ENCODE measurements at places on chromosomes 4 and X.

DNA sequence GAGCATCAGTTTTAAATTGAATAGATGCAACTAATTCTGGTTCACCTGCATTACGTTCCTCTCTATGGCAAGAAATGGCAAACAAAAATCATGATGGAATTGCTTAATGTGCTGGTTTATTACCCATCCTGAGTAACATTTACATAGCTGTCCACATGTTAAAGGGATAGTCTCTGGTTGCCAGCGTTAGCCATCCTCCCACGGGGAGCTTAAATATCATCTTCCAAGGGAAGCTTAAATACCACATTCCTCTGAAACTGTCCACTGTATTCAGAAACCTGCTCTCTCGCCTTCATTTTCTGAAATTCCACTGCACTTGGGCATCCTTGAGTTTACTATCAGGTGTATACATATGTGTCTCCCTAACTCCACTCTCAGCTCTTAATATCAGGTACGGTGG, 586.6 kb downstream of the TLL1 start:
- no peak for DNase-seq

GRCh38 chrX:43328358-43328946, 327.6 kb upstream of the MAOA start:
- no peak for DNase-seq

DNA sequence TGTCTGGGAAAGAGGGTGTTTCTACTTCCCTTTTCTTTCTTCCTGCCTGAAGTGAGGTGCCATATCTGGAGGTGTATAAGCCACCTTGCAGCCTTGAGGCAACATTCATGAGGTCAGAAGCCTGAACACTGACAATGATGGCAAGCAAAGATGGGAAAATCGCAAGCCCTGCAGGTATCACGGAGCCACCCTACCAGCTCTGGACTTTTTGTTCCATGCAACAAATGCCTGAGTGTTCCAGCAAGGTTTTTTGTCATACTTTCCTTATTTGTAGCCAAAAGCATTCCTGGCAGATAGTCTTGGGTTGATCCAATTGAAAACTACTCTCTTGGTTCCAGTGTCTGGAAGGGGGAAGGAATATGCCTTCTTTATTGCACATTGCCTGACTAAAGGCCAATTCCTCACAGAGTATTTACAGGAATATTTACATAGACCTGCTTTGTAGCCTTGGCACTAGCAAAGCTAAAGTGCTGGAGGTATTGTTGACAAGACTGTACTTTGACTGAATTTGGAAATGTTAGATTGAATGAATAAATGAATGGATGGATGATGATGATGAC, 14.4 kb upstream of the SOD3 start:
- no peak for DNase-seq

GRCh38 chr4:118206627-118207026, 146.2 kb downstream of the PRSS12 start:
- no peak for DNase-seq

DNA sequence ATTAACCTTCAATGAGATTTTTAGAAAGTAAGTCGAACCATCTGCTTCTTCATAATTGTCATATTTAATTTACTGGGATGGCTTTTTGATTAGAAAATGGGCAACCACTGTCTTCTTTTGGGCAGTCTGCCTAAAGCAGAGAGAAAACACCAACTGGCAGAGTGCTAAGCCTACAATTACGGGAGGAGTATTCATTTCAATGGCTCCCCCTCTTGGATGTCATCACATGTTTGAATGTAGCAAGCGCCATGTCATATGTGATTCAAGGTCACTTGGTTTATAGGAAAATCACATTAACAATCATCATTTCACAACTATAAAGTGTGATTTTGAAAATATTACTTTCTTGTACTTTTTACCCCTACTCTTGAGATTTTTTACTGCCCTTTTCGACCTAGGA, 261.9 kb downstream of the FRMPD4 start:
- no peak for DNase-seq

GRCh38 chrX:124488412-124489161, 142.2 kb downstream of the SH2D1A start:
- DNase-seq = no peak

- DNase-seq = no peak
Observed at GRCh38 chr4:130026185-130026584, 930.2 kb downstream of the C4orf33 start.

GRCh38 chr4:81838586-81838985, 366.9 kb upstream of the RASGEF1B start:
- no peak for DNase-seq

- no peak for DNase-seq
Observed at GRCh38 chr4:4945829-4946228, 73.4 kb downstream of the CYTL1 start.

GRCh38 chr4:52164116-52164515, 113.0 kb downstream of the SPATA18 start:
- DNase-seq = no peak

GRCh38 chrX:110086916-110087484, 84.1 kb downstream of the TMEM164 start:
- peak; percentile 42 for DNase-seq

DNA sequence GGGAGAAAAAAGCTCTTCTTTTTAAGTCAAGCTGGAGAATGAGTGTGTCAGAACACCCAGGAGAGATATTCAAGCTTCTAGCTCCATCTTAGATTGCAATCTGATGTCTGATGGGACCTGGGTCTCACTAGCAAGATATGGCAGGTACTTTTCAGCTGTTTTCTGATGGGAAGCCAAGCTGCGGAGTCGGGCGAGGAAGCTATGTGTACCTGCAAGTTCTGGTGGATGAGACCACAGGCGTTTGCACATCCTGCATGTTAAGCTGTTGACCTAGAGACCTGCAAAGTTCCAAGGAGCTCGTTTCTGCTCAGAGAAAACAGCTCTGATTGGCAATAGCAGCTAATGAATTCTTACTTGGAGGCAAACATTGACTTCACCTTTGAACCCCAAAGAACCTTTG, 167.3 kb upstream of the GATB start:
- no peak for DNase-seq

GRCh38 chrX:12329476-12329875, 191.2 kb downstream of the FRMPD4 start:
- DNase-seq = no peak

DNA sequence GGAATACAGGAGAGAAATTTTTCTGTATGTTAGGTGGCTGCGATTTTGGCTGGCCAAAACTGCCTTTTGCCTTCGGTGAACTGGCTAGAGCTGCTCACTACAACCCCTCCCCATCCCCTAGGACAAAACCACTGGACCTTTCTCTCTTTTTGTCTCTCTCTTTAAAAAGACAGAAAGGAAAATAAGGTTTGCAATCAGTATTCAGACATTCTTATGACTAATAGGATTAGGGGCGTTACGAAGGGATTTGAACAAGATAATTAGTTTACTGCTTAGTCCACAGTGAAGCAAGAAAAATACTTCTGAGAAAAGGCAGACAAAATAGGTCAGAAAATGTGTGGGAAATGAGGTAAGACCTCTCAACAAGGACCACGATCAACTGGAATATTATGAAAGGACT, 180.4 kb downstream of the SLIT2 start:
- no peak for DNase-seq

DNA sequence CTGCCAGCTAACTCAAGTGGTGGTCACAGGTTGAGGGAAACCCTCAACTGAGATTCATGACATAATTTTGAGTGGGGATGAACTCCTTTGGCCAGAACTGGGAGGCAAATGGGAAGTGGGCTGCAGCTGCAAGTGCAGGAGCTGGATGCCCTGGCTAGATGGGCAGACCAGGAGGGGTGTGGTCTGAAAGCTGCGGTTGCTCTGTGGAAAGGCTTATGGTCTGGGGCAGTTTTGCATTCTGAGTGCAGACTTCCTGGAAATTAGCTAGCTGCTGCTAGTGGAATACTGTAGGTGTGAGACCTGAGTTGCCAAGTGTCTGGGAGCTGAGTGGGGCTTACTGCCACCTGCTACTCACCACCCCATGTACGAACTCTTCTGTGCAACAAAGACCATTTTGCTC, 52.1 kb upstream of the NAP1L2 start:
- DNase-seq = no peak

GRCh38 chr4:138981930-138982390, 33.6 kb upstream of the NOCT start:
- no peak for DNase-seq

DNA sequence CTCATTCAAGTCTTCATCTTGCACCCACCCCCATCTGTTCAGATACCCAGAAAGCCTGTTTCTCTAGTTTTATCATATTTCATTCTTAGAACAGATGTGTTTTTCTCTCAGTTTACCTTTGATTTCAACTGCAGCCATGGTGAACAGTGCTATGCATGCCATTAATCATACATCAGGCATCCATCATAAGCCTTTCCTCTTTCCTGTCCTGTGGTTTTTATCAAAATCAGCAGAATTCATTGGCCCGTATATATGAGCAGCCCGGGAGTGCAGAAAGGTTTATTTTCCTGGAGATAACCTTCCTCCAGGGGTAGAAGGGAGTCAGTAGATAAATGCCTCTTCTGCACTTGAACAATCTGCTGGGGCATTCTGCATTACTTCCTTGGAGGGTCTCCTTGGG, 65.7 kb downstream of the IL21 start:
- DNase-seq = no peak

GRCh38 chr4:108483079-108483478, 137.3 kb upstream of the RPL34 start:
- DNase-seq = no peak

DNA sequence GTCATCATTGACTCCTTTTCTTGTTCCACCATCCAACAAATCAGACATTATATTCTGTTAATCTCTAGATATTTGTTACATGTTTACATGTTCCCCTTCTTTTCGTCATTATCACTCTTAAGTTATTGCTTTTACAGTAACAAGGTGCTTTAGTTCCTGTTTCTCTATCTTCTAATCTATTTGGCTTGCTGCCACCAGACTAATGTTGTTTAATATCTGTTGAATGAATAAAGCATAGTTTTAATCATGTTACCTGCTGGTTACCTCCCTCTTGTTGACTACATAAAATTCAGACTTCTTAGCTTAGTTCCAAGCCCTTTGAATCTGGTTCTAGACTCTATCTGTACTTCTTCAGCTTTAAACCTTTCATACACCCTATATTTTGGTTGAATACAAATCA, 129.8 kb upstream of the TRIM2 start:
- no peak for DNase-seq

- DNase-seq = no peak
Observed at GRCh38 chr4:24105327-24106038, 215.6 kb upstream of the PPARGC1A start.

GRCh38 chr4:121009578-121010478, 62.5 kb downstream of the NDNF start:
- DNase-seq = no peak

DNA sequence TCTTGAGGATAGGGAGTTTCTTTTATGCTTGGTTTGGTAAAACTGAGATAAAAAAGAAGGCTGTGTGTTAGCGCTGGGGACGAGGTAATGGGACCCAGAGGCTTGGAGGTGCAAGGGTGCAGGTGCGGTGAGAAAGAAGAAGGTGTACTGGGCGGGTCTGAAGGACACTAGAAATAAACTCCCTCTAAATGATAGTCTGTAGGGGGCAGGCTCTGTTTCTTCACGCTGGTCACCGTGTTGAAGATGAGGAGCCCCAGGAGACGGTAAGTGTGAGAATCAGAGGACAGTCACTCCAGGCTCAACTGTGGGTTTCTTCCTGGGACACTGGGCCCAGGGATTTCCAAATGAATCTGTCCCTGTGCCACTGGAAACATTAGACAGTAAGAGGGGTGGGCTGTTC, 131.4 kb downstream of the SORBS2 start:
- DNase-seq = no peak

Measured in COLO829 (cell line).